ENCODE measurements at places on chromosomes 2 and 18. TPM values are rescaled to one million over a fixed set of nuclear protein-coding genes. Genes with fewer than 3 reads are reported as not detected.

ZNF396 gene
- 3.0 TPM for polyA plus RNA-seq

PRKCE gene
- polyA plus RNA-seq, result 14.5 TPM

AQP4 gene
- polyA plus RNA-seq, result 99.5 TPM

AMER3 gene
- polyA plus RNA-seq, result 0.06 TPM

ELOA2 gene
- polyA plus RNA-seq, result not detected

PLGLB2 gene
- polyA plus RNA-seq, result 1.1 TPM

RGPD4 gene
- not detected for polyA plus RNA-seq

CCDC178 gene
- polyA plus RNA-seq, result 1.3 TPM

TUBB8B gene
- 0.63 TPM for polyA plus RNA-seq

TRPM8 gene
- 0.11 TPM for polyA plus RNA-seq

GLS gene
- polyA plus RNA-seq, result 128 TPM

AOX1 gene
- 13.4 TPM for polyA plus RNA-seq
